Activated effector memory CD4-positive, alpha-beta T cell treated with anti-CD3 and anti-CD28 coated beads, Interleukin-2, amount 50 U/mL, for 16 hours (primary cell): ENCODE measurements at places on chromosomes 11 and 22.
A peak's percentile ranks its signal among the peaks of the same experiment; 100 is the strongest.

GRCh38 chr11:47667135-47667534, 24.8 kb upstream of the MTCH2 start:
- peak; percentile 24 for DNase-seq

DNA sequence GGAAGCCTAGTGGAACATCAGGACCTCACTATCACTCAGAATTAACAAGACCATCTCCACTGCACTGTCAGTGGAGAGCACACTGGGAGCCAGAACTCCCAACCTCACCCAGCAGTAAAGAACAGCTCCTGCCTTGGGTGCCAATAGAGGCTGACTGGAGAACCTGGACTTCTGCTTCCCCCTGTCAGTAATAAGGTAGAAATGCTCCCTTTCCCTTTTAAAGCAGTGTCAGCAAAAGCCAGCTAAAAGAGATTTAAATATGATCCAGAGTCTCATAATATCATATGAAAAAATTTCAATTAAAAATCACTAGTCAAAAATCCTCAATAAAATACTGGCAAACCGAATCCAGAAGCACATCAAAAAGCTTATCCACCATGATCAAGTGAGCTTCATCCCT, 82.8 kb downstream of the SPATA19 start:
- DNase-seq = no peak

DNA sequence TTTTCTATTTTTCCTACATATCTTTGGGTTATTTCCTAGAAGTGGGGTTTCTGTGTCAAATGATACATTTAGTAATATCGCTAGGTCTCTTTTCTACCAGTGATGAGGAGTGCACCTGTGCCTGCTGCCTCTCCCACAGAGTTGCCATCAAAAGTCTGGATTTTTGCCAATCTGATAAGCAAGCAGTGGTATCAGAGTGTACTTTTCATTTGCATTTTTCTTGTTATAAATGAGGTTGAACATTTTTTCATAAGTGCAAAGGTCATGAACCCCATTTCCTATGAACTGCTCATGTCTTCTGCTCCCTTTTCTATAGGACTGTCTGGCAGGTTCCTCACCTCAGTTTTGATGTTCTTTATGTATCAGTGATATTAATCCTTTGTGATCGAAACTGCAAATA, 1.7 kb downstream of the TRPM5 start:
- no peak for DNase-seq

DNA sequence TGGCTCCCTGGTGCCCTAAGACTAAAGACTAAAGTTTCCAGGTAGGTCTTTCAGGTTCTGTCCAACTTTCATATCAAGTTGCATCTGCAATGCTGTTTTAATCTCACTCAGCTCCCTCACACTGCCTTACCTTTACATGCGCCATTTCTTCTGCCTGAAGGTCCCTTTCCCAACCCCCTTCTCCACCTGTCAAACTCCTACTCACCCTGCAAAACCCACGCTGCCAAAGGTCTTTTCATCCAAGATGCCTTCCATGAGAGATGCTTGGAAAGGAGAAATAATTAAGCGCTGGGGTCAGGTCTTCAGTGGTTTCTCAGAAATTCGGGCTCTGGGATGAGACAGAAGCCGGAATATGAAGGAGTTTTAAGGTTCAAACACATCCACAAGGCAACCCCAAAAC, 95.1 kb downstream of the MN1 start:
- no peak for DNase-seq

DNA sequence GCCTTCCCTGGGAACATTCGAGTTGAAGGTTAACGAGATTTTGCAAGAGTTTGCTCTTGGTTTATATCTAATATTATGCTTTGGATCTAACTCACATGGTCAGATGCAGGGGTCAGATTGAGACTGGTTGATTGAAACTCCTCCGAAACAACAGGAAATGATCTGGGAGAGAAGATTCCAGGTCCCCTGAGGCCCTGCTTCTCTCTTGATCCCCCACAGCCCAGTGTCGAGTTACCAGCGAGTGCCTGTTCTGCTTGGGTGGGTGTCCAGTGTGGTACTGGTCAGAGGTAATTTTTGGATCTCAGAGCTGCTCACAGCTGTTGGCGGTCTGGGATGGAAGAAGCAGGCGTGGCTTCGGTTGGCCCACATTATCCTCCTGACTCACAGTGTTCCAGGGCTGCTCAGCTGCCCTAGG, 9.2 kb downstream of the FBLN1 start:
- no peak for DNase-seq
